ENCODE measurements at places on chromosomes 7 and 10. TPM values are rescaled to one million over a fixed set of nuclear protein-coding genes. Genes with fewer than 3 reads are reported as not detected.

The PAPOLB gene
- 0.11 TPM for total RNA-seq

DNA sequence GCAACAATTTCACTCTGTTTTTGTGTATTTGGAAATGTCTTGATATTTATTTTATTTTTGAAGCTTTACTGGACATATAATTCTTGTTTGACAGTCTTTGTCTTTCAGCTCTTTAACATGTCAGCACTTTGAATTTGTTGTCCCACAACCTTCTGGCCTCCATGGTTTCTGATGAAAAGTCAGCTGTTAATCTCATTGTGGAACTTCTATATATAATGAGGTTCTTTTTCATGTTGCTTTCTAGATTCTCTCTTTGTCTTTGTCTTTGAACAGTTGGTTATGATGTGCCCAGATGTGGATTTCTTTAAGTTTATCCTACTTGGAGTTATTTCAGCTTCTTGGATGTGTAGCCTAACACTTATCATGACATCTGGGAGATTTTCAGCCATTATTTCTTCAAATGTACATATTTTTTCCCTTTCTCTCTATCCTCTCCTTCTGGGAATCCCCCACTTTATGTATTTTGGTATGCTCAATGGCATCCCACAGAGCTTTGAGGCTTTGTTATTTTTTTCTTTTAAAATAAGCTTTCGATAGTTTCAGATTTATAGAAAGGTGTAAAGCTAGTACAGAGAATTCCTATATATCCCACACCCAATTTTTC is 9.5 kb upstream of the LMTK2 start:
- no peak for DNase-seq

GRCh38 chr7:117025891-117026290 is 72.6 kb downstream of the ST7 start:
- DNase-seq: no peak

GRCh38 chr10:88194041-88194887 is 330.8 kb downstream of the PTEN start:
- DNase-seq: no peak

- peak; percentile 50 for DNase-seq
Observed at GRCh38 chr10:66637273-66638036, 288.4 kb upstream of the LRRTM3 start.

The GPR26 gene
- not detected for total RNA-seq

The UCMA gene
- not detected for total RNA-seq

The MPP7 gene
- total RNA-seq: 12.5 TPM

- no peak for DNase-seq
Observed at GRCh38 chr10:114499116-114499515, 94.8 kb upstream of the AFAP1L2 start.

The GARIN1A gene
- total RNA-seq: 0.82 TPM

- DNase-seq: no peak
Observed at GRCh38 chr7:151014950-151015349, 9.3 kb downstream of the ATG9B start.

GRCh38 chr7:47375121-47375938 is 206.6 kb downstream of the TNS3 start:
- DNase-seq: peak; percentile 45

- no peak for DNase-seq
Observed at GRCh38 chr10:71031026-71031425, 142.7 kb upstream of the PCBD1 start.

The AUTS2 gene
- 33.5 TPM for total RNA-seq

GRCh38 chr10:125692601-125693523 is 9.9 kb upstream of the TEX36 start:
- DNase-seq: no peak

DNA sequence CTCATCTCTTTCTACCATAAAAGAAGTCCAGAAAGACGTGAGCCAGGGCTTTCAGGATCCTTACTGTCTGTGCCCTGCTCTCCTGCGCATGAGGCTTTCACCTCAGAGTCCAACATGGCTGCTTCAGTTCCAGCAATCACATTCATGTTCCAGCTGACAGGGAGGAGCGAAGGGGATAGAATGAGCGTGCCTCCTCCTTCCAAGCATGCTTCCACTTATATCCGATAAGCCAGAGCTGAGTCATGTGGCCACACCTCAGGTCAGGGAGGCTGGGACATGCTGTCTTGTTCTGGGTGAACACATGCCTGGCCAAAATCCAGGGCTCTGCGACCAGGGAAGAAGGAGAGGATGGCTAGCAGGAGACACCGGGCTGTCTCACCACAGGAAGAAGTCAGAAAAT is 248.2 kb downstream of the SKAP2 start:
- DNase-seq: no peak

- peak; percentile 6 for DNase-seq
Observed at GRCh38 chr7:370775-371118, 80.8 kb downstream of the FOXL3 start.

DNA sequence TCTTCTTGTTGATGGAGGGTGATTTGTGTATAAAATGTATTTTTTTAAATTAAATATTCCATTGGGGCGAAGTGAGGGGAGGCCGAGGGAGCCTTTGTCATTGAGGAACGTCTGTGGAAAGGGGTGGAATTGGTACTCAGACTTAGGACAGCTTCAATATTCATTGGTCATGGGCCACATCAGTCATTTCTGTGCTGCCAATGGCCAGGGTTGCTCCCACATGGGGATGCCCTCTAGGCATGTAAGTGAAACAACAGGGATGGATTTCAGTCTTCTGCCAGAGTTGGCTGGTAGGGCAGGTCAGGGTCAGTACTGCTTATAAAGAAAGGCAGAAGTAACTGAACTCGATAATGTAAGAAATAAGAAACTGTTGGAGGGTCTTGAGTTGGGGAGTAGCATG is 47.2 kb downstream of the NEURL1 start:
- DNase-seq: no peak

DNA sequence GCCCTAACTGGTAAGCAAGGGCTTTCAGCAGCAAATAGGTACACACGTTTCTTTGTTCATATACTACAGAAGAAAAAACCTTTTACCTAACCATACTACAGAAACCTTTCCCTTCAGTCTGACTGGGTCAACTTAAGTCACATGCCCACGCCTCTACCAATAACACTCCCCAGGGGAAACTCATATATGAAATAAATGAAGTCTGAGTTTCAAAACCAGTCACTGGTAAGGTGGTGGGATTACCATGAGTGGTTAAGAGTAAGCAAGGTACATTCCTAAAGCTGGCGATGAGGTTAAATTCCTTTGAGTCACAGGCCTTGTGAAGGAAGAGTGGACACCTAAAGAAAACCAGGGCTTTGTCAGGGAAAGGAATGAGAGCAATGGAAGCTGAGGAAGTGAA is 21.4 kb upstream of the KIF20B start:
- no peak for DNase-seq

GRCh38 chr10:128883231-128884032 is 583.6 kb upstream of the MGMT start:
- DNase-seq: no peak

The IFIT1 gene
- 3.3 TPM for total RNA-seq

DNA sequence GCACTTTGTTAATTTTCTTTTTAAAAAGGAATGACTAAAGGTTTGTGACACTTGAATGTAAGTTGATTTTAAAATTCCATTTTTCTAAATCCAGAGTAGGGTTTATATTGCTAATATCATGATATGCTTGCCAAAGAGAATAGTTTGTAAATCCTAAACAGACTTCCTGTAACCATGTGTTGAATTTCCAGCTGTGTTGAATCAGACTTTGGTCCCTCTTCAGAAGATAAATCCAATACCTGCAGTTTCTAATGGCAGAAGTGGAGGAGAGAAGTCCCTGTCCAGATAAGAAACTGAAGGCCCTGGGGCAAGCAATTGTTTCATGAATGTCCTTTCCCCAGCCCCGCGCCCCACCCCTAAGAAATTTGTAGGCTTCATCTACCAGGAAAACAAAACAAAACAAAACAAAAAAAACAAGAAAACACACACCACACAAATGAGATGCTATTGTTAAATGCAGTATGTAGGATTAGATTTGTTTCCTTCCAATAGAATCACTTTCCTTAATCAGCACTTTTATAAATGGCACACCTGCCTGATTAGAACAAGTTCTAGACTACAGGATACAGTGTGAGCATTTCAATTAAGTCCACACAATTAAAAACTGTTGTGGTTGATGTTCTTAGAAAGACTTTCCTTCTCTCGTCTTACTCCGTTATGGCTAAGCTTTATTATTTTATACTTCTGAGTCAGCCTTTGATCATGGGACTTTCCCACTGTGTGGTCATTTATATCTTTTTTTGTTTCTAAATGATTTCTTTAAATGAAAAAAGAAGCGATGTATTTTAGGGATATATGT is 122.8 kb downstream of the KAT6B start:
- no peak for DNase-seq

- no peak for DNase-seq
Observed at GRCh38 chr7:71636329-71636728, 504.4 kb downstream of the GALNT17 start.

- DNase-seq: no peak
Observed at GRCh38 chr7:44398953-44399574, 73.7 kb upstream of the CAMK2B start.

DNA sequence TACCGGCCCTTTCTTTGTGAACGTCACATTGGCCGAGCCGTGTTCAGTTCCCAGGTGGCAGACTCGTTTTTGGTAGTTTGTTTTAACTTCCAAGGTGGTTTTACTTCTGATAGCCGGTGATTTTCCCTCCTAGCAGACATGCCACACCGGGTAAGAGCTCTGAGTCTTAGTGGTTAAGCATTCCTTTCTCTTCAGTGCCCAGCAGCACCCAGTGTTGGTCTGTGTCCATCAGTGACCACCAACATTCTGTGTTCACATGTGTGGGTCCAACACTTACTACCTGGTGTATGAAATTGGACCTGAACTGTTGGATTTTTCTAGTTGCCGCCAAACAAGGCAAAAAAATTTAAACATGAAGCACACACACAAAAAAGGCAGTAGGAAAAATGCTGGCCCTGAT is 9.9 kb upstream of the CSGALNACT2 start:
- DNase-seq: no peak

The UNCX gene
- not detected for total RNA-seq

- no peak for DNase-seq
Observed at GRCh38 chr10:97752956-97753355, 16.0 kb downstream of the ZFYVE27 start.

The UROS gene
- 52.6 TPM for total RNA-seq

- no peak for DNase-seq
Observed at GRCh38 chr10:62885684-62886461, 69.7 kb upstream of the EGR2 start.

GRCh38 chr10:106571192-106571946 is 593.1 kb downstream of the SORCS1 start:
- DNase-seq: no peak

DNA sequence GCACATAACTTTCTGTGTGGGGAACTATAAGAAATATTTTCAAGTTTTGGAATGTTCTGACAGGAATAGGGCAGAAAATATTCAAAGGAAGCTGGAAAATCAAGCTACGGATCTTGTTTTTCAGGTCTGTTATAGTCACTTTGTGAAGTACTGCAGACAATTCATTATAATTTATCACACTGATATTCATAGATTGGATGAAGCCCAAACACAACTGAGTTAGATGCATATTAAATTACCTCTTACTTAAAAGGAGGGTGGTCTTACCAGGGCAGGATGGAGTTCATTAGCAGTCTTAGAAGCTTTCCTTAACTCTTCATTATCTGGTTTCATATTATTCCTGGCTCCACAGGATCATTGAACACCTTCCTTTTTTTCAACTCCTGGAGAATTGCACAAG is 242.3 kb downstream of the DYNC1I1 start:
- no peak for DNase-seq

The TAS2R41 gene
- total RNA-seq: not detected

DNA sequence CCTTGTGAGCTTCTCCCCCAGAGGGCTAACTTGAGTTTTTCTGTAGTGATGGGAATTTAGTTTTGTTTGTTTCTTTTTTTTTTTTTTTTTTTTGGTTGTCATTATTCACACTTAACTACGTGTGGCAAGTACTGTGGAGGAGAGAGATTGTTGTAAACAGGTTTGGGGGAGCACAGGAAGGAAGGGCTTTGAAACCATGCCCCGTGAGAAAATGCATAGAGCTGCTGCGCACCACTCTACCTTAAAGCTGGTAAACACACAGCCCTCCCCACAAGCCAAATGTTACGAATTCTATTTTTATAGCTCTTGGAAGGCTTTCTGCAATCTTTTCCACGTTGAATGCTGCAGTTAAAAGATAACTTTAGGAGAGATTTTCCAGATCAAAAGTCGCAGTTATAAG is 76.2 kb downstream of the ZNF22 start:
- no peak for DNase-seq

The HEPACAM2 gene
- not detected for total RNA-seq

GRCh38 chr10:75544993-75545706 is 113.7 kb downstream of the LRMDA start:
- no peak for DNase-seq

GRCh38 chr7:64504581-64505120 is 58.2 kb downstream of the ZNF680 start:
- DNase-seq: no peak

The STOX1 gene
- total RNA-seq: 2.4 TPM

DNA sequence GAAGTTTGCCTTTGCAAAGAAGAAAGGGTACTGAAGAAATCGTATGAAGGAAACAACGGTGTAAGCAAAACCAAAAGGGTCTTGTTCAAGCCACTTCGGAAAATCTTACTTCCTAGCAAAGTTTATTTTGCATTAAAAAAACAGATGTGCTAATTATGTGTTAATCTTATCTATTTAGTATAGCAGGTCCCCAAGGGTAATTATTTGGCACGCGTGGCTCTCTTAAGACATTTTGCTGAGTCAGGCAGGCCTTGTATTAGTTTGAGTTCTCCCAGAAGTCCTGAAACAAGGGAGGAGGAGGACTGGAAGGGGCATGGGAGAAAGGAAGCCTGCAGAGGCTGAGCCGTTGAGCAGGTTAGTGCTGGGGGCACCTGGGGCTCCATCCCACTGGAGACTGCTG is 44.9 kb downstream of the TMEM178B start:
- DNase-seq: no peak

GRCh38 chr10:3465406-3465891 is 292.9 kb upstream of the PITRM1 start:
- DNase-seq: no peak

The LIPK gene
- total RNA-seq: not detected

- DNase-seq: no peak
Observed at GRCh38 chr10:71756311-71757191, 16.8 kb downstream of the VSIR start.

The AS3MT gene
- 1.8 TPM for total RNA-seq

GRCh38 chr10:79394664-79395063 is 47.4 kb downstream of the PPIF start:
- DNase-seq: peak; percentile 12

- DNase-seq: no peak
Observed at GRCh38 chr10:111107023-111107422, 30.2 kb downstream of the ADRA2A start.
